ENCODE measurements at places on chromosomes 6 and 20. TPM values are rescaled to one million over a fixed set of nuclear protein-coding genes. Genes with fewer than 3 reads are reported as not detected.

The UBE2C gene
- 1.1 TPM for total RNA-seq

The SLC25A27 gene
- total RNA-seq: 11.7 TPM

The GATA5 gene
- total RNA-seq: 1.7 TPM

The MSH5 gene
- total RNA-seq: 1.8 TPM

- no peak for DNase-seq
These were observed 17.9 kb upstream of the SLC22A1 start for GRCh38 chr6:160103825-160104100.

DNA sequence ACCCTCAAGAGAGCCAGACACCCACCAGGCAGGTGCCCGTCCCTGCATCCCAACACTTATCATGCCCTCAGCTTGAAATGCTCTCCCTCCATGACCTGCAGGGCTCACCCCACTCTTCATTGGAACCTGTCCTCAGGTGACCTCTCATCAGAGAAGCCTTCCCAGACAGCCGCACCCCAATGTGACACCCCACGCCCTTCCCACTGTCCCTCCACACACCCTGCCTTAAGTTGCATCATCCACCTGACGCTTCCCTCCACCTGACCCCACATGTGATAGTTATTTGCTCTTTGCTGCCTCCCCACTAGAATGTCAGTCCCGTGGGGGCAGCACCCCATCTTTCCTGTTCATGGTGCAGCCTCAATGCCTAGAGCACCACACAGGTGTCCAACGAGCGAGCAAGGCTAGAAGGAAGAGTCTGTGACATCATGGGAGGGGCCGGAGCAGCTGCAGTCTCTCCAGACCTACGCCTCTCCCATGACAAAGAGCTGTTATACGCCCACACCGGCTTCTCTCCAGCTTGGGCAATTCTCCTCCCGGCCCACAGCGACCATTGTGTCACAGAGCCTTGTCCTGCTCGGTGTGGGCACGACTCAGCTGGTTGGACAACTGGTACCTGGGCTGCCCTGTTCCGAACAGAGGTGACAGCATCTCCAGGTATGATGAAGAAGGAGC lies 58.2 kb downstream of the NFATC2 start:
- DNase-seq: no peak

DNA sequence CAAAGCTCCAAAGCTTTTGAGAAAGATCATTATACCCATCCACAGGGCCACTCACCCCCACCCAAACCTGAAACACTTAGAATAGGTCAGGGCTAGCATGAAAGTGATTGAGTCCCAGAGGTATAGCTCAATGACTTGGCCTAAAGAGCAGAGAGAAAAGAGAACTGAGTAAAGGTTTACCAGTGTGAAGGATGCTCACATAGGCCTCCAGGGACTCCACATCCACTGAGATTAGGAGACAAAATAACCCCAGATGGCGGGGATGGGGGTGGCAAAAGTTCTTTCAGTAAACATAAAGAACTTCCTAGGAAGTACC lies 12.2 kb downstream of the SAYSD1 start:
- DNase-seq: no peak

- DNase-seq: no peak
These were observed 84.1 kb upstream of the EPB41L1 start for GRCh38 chr20:36070451-36070850.

DNA sequence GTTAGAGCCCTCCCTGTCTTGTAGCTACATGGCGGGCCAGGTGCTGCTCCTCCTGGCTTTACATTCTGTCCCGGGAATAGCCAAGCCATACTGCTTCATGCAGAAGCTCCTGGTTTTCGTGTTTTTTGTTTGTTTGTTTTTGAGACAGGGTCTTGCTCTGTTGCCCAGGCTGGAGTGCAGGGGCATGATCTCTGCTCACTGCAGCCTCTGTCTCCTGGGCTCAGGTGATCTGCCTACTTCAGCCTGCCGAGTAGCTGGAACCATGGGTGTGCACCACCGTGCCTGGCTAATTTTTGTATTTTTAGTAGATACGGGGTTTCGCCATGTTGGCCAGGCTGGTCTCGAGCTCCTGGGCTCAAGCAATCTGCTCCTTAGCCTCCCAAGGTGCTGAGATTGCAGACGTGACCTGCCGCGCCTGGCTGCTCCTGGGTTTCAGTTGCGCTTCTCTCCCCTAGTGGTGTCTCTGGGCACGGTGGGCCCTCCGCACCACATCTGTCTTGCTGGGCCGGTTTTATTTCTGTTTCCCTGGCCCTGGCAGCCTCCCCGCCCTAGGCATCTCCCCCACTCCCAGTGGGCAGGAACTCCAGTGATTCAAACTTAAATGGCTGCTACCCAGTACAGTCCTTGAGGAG lies 12.9 kb downstream of the CDYL start:
- no peak for DNase-seq

DNA sequence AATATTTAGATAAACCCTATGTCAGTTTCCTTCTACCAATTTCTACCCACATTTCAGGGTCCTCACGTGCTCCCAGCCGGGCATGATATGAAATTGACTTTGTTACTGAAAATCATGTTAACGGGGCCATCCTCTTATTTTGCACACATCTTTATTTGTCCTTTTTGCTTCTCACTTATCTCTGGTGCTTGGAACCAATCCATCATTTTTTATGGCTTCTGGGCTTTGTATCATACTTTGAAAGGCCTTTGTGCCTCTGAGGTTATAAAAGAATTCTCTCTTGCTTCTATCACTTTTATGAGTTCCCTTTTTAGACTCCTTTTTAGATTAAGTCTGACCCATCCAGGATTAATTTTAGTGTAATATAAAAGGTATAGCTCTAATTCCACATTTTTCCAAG lies 117.1 kb upstream of the PRND start:
- DNase-seq: no peak

GRCh38 chr6:46638650-46639049 lies 14.0 kb downstream of the CYP39A1 start:
- no peak for DNase-seq

DNA sequence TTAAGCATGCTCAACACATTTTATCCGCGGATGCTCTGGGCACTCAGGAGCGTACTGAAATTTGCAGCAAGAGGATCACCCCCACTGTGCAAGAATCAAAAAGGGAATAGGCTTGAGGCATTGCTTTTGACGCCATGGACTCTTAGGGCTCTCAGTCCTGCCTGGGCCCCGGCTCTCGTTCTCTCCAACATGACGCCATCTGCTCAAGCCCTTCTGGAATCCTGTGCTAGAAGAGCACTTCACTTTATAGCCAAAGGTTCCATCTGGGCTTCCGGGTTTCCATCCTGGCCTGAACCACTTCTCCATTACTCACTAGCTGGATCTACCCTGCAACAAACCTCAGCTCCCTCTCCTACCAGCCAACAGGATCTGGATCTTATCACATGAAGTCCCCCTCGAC lies 105.3 kb downstream of the FOXF2 start:
- no peak for DNase-seq

DNA sequence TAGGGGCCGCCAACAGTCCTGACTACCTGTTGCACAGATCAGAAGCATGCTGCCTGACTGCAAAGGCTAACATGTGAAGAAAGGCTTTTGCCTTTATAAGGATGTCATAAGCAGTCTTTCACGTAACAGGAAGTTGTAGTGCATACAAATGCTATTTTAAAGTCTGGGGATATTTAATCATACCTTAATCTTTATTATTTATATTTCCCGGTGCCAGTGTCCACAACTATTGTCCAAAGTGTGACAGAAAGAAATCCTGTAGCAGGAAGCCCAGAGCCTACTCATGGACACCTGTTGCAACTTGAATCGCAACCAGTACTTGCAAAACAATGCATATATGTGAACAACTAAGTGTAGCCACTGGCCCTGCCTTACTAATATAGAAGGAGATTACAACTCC lies 235.8 kb downstream of the ALDH8A1 start:
- no peak for DNase-seq

DNA sequence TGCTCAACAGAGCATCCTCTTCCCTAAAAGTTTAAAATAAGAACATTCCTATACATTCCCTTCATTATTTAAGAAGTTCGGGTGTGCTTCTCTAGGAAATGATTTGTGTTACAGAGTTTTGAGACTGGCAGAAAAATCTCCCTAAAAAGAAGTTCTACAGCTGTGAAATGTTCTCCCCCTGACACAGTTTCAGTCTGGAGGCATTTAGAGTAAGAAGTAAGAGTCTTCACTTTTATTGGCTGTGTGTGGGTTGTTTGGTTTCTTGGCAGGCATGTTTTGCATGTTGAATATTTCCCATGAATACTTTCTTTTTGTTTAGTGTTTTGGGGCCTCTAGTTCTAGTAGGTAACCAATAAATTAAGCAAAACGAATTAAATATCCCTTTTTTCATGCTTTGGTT lies 195.9 kb downstream of the TENT5A start:
- DNase-seq: no peak

- no peak for DNase-seq
These were observed 307.4 kb upstream of the CNR1 start for GRCh38 chr6:88473589-88473988.

GRCh38 chr6:157025437-157025836 lies 248.3 kb downstream of the ARID1B start:
- no peak for DNase-seq

DNA sequence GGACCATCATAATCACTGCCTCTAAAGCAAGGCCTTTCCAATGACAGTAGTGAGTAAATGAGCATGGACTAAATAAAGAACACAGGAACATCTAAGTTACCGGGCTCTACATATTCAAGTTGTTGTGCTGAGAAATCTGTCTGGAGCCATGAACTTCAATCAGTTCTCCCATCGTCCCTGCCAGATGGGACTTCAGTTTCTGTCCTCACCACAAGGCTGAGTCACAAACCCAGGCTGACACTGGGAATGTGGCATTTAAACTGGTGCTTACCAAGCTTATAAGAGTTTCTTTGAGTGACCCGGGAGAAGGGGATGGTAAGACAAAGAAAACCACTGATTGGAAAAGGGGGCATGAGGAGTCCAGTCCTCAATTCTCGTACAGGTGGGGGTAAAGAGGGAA lies 497.0 kb downstream of the MAFB start:
- no peak for DNase-seq

DNA sequence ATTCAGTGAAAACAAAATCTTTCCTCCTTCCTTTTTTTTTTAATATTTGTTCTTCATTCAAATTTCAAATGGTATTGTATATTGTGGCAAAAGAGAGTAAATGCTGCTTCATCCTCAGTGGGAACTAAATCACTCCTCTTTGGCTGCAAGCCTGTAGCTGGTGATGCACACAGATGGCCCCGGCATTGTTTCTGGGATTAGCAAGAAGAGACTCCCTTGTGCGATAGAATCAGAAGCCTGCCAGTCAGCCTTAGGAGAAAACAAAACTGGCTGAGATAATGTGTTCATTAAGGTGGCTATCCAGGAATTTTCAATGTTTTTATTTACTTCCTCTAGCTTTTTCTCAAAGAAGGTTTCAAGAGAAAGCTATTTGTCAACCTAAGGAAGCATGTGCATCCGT lies 20.7 kb upstream of the ELOVL2 start:
- no peak for DNase-seq

DNA sequence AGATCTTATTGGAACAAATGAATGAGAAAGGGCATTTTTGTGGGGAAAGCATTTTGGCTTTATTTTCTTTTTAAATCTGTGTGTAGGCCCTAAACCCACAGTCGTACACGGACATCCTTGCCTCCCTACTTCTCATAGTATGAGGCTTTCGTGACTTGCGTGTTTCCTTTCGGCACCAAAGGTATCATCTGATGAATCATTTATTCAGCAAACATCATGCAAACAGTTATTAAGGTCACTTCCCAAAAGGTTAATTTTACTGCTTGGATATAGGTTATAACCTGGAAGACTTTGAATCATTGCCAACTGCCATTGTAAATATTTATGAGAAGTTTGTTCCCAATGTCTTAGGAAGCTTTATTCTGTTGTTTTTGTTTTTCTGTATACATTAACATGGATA lies 15.1 kb upstream of the SLC22A2 start:
- no peak for DNase-seq

DNA sequence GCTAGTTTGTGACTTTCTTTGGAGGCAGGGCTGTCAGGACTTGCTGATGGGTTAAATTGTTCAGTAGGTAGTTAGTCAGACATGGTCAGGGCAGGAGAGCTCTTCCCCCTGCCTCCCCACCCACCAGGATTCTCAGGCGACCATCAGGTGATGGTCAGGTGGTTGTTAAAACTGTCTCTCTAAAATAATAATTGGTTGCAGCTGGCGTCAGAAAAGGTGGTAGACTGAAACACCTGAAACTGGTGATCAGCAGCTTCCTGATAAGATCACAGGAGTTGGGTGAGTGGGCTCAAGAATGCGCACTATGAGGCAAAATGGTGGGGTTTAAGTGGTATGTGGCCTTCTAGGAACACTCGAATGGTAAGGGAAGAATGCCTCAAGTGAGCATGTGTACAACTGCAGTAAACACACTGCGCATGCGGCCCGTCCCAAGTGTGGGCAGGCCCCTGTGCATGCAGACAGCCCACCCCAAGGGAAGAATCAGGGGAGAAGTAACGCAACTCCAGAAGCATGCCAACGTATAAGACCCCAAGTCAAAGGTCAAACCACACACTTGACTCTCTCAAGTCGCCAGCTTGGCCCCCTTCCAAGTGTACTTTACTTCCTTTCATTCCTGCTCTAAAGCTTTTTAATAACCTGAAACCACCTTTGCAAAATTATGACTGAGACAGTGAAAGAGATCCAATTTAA lies 7.9 kb upstream of the BLCAP start:
- DNase-seq: no peak

GRCh38 chr6:157265186-157265585 lies 58.1 kb downstream of the TMEM242 start:
- DNase-seq: no peak

DNA sequence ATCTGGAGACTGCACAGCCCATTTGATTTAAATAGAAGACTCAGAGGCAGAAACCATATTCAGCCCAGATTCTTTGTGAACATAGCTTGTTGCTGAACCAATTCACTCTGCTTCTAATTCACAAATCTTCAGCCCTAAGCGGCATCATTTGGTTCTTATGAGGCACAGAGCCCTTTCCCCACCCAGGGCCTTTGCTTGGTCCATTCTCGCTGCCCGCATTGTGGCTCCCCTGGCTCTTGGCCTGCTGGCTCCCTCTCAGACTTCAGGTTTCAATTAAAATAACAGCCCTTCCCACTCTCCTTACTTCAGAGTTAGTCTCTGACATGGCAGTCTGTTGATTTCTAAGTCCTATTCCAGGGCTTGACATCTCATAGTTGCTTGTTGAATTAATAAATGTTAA lies 9.4 kb upstream of the TMEM14A start:
- no peak for DNase-seq

GRCh38 chr20:51362254-51362653 lies 180.3 kb downstream of the NFATC2 start:
- no peak for DNase-seq

All from Right ventricle myocardium superior (tissue), 1 donor.